ENCODE measurements at places on chromosomes 16 and 17. TPM values are rescaled to one million over a fixed set of nuclear protein-coding genes. Genes with fewer than 3 reads are reported as not detected.

DNA sequence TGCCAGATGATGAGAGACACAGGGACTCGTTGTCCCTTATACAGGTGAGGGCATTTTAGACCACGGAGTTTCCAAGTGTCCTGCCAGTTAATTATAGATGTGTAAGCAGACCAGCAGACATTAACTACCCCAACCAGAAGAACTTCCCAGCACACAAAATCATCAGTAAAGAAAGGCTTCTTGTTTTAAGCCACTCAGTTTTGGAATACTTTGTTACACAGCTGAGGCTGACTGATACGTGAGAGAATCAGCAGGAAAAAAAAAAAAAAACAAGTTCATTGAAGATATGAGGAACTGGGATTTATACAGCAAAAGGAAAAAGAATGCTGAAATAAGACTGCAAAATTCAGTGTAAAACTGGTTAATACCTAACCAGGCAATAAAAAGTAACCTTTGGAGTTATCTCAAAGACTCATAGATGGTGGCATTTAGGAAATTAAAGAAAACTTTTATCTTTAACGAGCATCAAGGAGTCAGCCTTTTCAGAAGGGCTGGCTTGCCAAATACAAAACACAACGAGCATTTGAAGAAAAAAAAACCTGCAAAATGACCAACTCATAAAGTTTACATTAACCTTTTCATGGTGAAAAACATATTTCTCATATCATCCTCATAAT, 28.1 kb downstream of the TMEM238L start:
- DNase-seq = no peak

DNA sequence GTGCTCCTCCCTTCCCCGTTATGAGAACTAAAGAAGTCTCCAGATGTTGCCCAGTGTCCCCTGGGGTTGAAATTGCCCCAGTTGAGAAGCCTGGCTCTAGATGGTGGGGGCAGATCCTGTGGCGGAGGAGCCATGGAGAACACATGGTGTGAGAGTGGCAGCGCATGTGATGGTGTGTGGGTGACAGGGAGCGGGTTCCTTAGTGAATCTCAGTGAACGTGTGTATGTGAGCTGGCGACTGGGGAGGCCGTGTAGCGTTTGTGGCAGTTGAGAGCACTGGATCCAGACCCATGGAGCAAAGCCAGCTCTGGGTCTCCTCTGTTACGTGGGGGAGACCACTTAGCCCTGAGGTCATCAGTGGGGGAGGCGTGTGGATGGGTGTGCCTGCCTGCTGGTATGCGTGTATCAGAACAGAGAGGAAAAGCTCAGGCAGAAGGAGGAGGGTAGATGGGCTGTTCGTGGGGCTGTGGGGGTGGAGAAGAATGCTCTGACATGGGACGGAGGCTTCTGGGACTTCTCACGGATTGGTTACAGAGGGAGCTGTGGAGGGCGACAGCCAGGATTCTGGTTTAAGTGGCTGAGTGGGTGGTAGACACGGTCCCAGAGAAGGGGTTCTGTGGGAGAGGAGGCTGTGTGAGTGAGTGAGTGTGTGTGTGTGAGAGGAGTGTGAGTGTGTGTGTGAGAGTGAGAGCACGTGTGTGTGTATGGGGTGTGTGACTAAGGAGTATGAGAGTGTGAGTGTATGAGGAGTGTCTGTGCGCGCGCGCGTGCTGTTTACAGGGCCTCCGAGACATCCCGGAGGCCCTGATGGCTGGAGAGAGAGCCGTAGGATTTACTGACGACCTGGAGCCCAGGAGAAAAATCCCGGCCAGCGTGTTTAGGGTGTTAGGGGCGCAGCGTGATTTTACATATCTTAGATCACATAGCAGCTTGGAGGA, 193.8 kb downstream of the SNX29 start:
- DNase-seq = no peak

The ZPBP2 gene
- total RNA-seq = not detected

DNA sequence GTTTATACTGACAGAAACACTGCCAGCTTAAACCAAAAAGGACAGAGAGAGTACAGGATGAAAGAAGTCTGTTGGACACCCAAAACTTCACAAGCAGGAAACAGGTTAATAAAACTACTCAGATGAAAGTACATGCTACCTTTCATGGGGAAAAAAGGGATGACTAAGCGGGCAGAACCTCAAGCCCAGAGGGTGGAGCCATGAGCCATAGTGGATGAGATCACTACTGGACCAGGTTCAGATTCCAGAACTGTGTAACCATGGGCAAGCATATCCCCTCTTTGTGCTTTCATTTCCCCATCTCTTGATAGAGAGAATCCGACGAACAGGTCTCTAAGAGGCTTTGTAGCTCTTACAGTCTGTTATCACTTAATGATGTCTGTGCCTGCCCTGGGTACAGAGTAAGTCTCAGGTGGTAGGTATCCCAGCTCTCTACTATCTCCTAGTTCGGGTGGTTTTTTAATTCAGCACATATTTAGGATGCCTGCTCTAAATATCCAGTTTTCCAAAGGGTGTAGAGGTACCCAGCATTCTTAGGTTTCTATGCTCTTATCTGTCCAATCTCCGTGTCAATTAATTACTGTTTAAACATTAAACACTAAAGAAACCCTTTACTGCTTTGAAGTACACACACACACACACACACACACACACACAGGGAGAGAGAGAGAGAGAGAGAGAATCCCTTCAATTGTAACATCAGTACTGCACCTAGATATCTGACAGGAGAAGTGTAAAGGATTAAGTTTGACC, 206.7 kb downstream of the ZNF423 start:
- DNase-seq = no peak

DNA sequence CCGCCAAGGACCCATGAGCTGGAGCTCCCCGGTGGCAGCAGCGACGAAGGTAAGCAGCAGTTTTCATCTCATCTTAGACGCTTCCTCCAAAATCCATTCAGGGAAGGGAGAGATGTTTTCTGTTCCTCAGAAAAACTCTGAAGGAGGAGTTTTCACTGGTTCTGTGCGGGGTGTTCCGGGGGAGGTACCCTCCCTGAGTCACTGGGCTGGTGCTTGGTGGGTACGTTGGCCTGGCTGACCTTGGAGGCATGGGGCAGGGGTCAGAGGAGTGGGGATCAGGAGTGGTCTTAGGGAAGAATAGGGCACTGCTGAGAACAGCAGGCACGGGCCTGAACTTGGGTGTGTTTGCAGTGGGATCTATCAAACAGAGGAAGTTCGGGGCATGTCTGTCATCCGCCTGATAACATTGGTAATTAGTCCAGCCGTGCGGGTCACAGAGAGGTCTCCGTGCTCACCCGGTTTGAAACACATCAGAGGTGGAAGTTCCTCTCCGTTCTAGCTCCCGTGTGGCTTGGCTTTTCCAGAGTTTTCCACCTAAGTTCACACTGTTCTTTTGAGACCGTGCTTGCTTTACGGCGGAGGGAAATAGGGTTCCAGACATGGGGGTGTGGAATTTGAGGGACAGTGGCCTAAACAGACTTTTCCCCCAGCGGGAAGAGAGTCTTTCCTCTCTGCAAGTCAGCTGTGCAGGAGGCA, 59.6 kb upstream of the CIBAR2 start:
- DNase-seq = no peak

DNA sequence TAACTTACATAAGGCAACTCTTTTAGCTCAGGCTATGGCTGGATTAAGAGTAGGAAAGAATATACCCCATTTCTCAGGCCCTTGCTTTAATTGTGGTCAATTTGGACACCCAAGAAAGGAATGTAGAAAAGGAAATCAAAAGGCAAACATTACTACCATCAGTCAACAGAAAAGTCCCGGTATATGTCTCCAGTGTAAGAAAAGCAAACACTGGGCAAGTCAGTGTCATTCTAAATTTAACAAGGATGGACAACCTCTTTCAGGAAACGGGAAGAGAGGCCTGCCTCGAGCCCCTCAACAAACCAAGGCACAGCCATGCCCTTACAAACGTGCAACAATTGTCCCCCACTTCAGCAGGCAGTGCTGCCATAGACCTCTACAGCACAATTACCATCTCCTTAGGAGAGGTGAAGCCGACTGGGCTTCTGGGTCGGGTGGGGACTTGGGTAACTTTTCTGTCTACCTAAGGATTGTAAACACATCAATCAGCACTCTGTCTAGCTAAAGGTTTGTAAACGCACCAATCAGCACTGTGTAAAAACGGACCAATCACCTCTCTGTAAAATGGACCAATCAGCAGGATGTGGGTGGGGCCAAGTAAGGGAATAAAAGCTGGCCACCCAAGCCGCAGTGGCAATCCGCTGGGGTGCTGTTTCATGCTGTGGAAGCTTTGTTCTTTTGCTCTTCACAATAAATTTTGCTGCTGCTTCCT, 12.4 kb downstream of the MRPL58 start:
- DNase-seq = no peak

The TBC1D3C gene
- total RNA-seq = not detected

DNA sequence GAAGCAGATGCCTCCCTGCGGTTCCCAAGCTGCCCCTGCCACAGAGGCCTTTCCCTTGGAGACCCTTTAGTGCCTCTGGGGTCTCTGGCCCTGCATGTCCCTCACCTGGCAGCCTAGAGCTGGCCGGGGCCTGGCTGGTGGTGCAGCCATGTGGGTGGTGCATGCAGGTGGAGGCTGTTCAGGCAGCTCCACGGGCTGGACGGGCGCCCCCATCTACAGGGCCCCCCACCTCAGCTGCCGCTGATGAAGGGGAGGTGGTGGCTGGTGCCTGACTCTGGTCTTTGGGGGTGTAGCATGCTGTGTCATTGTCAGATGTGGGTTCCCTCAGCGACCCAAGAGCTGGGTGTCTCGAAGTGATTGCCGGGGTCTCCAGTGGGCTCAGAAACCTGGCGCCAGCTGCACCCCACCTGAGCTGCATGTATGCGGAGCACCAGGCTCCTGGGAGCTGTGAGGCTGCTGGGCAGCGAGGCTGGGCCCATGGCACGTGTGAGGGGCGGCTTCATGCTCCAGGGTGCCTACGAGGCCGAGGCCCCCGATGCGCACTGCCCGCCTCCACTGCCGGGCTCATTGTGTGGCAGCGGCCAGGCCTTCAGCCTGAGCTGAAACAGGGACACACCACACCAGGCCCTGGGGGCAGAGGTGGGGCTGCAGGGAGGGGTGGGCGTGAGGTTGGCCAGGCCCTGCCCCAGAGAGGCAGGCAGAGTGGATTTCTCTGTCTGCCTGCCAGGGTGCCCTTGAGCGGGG, 57.0 kb downstream of the BAIAP2 start:
- no peak for DNase-seq

The USP43 gene
- total RNA-seq = 1.1 TPM

DNA sequence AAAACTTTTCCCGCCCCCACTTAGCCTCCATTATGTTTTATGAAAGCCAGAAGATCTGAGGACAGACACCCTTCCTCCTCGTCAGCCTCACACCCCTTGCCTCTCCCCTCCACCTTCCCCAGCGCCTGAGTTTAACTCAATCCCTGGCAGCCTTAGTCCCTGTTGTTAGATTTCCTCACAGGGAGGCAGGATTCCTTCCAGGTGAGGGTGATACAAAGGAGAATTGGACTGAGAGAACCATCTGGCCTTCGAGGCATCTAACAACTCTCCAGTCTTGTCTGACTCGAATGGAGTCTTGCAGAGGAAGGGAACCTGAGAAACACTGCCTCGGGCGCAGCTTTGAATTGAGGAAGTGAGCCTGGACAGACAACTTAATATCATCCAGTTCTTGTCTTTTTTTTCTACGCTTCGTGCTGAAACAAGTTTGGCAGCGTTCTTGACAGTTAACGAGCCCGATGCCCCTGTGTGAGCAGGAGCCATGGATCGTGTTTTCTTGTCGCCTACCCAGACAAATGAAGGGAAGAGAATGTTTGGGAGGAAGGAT, 1.3 kb upstream of the ZNF768 start:
- no peak for DNase-seq

DNA sequence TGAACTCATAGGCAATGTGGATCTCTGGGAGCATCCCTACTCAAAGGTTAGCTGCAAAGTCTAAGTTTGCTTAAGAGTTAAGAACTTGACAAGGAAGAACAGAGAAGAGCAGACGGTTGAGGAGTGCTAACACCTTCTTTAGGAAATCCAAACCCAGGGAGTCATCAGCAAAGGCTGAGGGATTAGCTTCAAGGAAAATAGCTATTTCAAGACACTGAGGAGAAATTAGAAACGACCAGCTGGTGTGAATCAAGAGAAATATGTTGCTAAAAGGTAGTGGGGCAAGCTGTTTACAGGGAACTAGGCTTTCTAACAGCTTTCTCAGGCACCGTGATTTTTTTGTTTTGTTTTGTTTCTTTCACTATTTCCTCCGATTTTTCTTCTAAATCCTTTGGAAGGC, 90.7 kb downstream of the CDH8 start:
- no peak for DNase-seq

GRCh38 chr17:2090804-2091534, 36.1 kb downstream of the HIC1 start:
- DNase-seq = no peak

DNA sequence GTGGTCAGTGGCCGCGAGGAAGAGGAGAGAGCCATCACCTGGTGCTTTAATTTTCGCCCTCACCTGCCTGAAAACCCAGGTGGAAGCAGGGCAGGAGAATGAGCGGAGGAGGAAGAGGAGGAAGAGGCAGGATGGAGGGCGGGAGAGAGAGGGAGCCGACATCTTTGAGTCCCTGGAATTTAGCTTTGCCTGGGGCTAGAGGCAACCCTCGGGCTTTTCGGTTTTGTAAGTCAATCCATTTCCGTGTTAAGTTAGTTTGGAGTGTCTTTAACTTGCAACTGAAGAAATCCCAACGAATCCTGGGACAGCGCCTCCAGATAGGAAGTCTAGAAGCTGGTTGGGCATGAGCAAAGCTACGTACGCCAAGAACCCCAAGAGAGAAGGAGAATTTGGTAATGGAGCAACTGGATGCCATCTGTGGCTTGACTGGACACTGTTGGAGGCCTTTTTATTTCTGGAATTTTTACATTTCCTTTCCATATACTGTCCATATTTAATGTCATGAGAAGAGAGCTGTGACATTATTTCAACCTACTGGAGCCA, 36.9 kb upstream of the ATP2A3 start:
- DNase-seq = no peak

The FGF11 gene
- 35.5 TPM for total RNA-seq

- DNase-seq = no peak
Observed at GRCh38 chr16:79041206-79041605, 559.3 kb downstream of the MAF start.

DNA sequence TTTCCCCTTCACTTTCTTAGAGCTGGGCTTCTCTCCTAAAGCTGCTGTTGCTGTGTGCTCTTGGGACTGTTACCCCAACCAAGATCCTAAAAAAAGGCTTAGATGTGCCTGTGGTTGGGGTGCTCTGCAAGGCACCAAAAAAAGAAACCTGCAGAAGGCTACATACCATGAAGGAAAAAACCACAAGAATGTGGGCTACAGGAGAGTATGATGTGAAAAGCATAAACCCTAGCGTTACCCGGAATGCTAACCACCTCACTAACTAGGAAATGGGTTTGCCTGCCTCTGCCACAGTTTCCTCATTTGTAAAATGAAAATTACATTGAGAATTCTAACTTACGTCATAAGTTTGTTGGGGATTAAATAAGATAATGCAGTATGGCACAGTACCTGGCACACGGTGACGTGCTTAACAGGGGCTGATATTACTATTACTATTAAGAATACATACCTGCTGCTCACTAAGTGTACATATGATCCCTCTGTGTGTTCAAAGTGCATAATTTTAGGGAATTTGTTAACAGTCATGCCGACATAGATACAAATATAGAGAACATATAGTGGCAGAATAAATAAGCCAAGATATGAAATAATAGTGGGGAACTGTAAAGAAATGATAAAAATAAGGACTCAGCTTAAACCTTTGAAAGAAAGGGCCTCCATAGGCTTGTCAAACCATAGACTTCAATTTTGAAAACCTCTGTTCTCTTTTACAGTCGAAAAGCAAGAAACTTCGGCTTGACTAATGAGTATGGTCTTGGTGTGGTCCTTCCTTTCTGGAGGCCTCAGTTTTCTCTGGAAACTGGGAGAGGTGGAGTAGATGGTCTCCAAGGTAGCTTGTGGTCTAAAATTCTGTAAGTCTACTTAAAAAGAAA, 177.8 kb upstream of the TBX2 start:
- DNase-seq = no peak

- peak; percentile 85 for DNase-seq
Observed at GRCh38 chr17:29615492-29616299, 7.0 kb downstream of the CORO6 start.

The C17orf50 gene
- total RNA-seq = not detected
